ENCODE measurements at places on chromosomes 5 and 9.

DNA sequence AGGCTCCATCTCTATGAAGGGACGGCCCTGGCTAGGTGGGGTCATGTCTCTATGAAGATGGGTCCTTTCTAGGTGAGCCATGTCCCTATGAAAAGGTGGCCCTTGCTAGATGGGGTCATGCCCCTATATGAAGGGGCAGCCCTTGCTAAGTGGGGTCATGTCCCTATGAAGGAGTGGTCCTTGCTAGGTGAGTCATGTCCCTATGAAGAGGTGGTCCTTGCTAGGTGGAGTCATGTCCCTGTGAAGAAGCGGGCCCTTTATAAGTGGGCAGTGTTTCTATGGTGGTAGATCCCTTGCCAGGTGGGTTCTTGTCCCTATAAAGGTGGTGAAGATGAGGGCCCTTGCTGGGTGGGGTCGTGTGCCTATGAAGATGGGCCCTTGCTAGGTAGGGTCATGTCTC, 283.0 kb upstream of the IRX2 start:
- DNase-seq: no peak

- DNase-seq: no peak
These were observed 6.6 kb upstream of the GLRA1 start for GRCh38 chr5:151931260-151931659.

DNA sequence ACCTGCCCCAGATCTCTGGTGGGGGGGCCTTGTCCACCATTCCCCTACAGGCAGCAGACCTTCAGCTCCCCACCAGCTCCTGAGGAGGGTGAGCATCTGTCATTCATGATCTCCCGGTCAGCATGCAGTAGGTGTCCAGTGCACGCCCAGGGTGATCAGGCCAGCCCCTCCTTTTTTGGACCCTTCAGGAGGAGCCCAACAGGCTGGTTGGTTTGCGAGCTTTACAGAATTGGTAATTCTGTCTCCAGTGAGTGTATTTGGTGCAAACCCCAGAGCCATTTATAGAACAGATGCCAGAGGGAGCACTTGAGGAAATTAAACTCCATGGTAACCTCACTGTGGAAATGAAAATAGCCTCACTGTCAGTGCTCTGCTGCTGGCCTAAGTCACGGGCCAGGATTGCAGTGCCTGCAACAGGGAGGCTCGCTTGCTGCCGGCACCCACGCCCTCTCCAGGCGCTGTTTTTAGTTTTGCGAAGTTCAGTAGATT, 23.4 kb downstream of the WNK2 start:
- DNase-seq: no peak

- DNase-seq: no peak
These were observed 30.4 kb upstream of the FYB1 start for GRCh38 chr5:39249564-39250274.

DNA sequence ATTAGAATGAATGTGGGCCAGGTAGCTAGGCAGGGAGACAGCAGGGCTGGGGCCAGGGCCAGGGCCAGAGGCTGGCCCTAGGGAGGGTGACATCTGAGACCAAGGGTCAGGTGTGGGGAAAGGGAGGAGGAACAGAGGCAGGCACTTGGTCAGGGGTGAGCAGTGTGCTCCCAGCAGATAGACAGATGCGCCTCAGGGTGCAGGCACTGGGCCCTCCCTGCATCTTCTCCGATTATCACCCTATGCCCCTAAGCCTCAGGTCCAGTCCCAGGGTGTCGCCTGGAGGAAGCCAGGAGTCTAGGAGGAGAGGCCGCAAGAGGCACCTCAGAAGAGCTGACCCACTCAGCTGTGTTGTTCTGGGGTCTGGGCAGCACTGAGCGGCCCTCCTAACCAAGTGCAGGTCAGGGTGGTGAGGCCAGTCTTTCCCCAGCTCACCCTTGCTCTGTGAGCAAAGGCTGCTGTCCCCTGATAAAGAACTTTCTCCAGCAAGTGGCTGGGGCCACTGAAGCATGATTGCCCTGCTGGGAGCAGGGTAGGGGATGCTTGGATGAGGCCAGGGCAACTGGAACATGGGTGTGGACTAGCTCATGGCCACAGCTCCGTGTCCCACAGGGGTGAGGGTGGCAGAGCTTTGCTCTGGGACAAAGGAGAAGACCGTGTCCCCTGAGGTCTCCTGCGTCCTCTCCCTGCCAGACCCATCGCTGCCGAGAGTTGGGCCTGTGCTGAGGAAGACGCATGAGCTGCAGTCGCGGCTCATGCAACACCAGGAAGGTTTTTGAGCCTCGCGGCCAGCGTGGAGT, 2.1 kb upstream of the RASGEF1C start:
- no peak for DNase-seq

DNA sequence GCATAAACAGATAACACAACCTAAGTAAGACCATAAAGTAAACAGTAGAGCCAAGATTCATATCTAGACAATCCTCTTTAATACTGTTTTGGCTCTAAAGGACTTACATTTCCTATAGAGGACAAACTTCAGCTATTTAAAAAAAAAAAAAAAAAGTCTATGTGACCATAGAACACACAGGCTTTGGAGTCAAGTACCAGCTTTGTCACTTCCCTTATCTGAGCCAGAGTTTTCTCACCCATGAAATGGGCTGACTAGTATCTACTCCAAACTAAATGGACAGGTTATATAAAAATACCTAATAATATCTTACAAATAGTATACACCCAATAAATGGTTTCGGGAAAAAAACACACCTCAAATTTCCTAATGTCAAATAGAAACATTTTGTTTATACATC, 81.3 kb downstream of the STRBP start:
- DNase-seq: no peak

DNA sequence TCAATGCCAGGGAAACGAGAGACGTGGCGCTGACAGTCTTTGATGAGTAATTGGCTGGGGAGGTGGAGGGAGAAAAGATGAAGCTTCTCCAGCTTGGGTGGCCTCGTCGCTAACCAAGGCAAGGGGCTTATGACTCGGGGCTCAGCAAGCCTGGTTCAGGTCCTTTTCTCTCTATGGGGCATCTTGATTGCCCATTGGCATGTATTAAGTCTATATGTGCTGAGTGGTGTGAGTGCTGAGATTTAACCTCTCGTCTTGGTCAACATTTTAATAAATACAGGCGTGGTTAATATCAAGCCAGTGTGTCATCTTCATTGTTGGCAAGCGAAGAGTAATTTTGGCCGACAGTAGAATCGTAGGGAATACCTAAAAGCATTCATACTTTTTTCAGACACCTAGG, 85.9 kb downstream of the RAI14 start:
- no peak for DNase-seq

GRCh38 chr5:43042176-43042625, 2.1 kb upstream of the ANXA2R start:
- peak; percentile 77 for DNase-seq

- DNase-seq: no peak
These were observed 5.6 kb upstream of the RFK start for GRCh38 chr9:76399856-76400255.

DNA sequence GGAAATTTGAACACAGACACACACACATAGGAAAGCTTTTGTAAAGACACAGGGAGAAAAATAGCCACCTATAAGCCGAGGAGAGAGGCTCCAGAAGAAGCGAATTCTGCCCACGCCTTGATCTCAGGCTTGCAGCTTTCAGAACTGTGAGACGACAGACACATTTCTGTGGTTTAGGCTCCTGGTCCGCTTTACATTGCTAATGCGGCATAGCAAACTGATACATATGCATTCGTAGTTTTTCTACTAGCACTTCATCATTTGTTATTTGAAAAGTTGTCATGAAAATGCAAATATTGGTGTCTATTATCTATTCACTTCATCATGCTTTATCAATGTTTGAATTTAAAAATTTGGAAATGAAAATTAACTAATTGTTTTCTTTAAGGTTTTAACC, 674.9 kb downstream of the SEMA5A start:
- no peak for DNase-seq

- DNase-seq: peak; percentile 39
These were observed 219.4 kb downstream of the ATPSCKMT start for GRCh38 chr5:10030219-10030831.

- DNase-seq: peak; percentile 82
These were observed 525.6 kb downstream of the PDE4D start for GRCh38 chr5:59367791-59368394.

- no peak for DNase-seq
These were observed 73.7 kb upstream of the PJA2 start for GRCh38 chr5:109483395-109483971.

DNA sequence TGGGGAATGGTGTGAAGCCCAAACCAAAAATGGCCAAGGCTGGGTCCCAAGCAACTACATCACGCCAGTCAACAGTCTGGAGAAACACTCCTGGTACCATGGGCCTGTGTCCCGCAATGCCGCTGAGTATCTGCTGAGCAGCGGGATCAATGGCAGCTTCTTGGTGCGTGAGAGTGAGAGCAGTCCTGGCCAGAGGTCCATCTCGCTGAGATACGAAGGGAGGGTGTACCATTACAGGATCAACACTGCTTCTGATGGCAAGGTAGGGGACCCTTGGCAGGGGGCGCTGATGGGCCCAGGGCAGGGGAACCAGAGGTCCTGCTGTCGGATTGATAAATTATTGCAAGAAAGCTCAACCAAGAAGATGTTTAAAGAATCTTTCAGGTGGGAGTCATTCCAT, 19.8 kb downstream of the ABL1 start:
- no peak for DNase-seq

- no peak for DNase-seq
These were observed 57.1 kb upstream of the FSTL4 start for GRCh38 chr5:133669472-133669871.

DNA sequence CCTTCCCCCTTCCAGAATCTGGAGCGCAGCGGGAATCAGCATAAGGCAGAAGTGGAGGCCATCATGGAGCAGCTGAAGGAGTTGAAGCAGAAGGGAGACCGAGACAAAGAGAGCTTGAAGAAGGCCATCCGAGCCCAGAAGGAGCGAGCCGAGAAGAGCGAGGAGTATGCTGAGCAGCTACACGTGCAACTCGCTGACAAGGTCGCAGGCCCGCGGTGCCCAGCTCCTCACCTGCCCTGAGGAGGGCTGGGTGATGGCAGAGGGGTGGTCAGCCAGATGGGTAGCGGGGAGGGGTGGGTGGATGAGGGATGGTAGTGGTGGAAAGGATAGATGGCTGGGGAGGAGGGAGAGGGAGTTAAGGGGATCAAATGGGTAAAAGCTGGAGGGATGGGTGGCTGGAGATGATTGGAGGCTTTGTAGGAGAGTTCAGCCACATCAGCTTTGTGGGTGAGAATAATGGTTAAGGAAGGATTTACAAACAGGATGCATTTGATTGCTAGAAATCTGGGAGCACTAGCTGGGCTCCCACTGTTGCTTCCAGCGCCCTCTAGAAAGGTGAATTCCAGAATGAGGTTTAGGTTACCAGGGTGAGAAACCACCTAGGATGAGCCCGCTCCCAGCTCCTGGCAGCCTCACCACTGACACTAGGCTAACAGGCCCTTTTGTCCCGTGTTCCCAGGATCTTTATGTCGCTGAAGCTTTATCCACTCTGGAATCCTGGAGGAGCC, 19.7 kb upstream of the GLE1 start:
- no peak for DNase-seq

GRCh38 chr5:159322180-159322579, 8.1 kb downstream of the IL12B start:
- no peak for DNase-seq

GRCh38 chr5:114448481-114448880, 86.6 kb downstream of the KCNN2 start:
- DNase-seq: no peak

DNA sequence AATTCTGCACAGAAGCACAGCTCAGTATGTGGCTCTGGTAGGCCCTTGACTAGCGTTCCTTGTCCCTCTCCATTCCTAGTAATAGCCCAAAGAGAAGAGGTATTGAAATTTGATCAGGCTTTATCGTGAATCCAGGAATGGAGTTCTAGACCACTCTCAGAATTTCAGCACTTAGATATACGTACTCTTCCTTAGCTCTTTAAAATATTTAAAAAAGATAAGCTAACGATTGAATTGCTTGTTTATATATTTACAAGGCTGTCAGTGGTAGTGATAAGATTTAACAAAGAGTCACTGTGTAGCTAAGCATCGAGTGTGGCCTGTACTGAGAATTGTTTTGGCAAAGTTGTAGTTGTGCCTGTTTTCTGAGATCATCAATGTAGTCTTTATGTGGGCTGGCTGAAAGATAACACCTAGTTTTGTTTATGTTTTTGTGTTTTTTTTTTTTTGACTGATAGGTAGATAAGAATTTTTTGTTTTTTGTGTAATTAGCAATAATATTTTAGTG, 2.5 kb downstream of the KIAA1958 start:
- DNase-seq: no peak

DNA sequence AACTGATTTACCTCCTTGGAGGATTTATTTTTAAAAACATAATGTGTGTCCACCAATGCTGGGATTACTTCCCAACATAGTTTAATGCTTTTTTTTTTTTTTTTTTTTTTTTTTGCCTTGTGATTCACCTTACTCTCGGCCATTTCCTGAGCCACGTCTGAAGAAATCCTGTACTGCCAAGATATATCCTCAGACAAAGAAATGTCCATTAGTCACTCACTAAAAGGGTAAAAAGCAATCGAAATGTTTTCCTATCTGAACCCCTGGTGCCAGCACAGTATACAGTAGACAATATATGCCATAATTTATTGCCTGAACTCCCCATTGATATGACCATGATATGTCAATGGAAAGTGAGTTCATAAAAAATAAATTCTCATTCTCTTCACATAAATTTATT, 344.1 kb downstream of the BNC2 start:
- no peak for DNase-seq

- no peak for DNase-seq
These were observed 35.1 kb upstream of the ADRB2 start for GRCh38 chr5:148791334-148791667.

DNA sequence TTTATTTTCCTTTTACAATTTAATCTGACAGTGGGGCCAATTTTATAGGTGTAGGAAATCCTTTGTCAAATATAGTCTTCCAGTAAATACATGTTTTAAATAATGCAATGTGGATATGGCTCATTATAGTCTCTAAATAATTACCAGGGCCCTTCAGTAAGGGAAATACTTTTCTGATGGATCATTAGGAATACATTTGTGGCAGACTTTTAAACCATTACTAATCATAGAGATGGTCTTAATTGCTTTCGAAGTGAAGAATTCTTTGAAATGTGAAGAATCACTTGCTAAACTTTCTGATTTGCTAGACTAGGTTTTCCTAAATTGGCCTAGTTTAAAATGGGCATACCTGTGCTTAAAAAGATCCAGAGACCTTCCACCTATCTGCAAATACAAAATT, 105.6 kb upstream of the ELL2 start:
- no peak for DNase-seq

GRCh38 chr9:94302426-94302825, 26.0 kb downstream of the NUTM2F start:
- no peak for DNase-seq

All from hepatocyte (in vitro differentiated cells).